ENCODE measurements at places on chromosomes 12 and 14. TPM values are rescaled to one million over a fixed set of nuclear protein-coding genes. Genes with fewer than 3 reads are reported as not detected.

STON2 gene
- not detected for total RNA-seq

DNA sequence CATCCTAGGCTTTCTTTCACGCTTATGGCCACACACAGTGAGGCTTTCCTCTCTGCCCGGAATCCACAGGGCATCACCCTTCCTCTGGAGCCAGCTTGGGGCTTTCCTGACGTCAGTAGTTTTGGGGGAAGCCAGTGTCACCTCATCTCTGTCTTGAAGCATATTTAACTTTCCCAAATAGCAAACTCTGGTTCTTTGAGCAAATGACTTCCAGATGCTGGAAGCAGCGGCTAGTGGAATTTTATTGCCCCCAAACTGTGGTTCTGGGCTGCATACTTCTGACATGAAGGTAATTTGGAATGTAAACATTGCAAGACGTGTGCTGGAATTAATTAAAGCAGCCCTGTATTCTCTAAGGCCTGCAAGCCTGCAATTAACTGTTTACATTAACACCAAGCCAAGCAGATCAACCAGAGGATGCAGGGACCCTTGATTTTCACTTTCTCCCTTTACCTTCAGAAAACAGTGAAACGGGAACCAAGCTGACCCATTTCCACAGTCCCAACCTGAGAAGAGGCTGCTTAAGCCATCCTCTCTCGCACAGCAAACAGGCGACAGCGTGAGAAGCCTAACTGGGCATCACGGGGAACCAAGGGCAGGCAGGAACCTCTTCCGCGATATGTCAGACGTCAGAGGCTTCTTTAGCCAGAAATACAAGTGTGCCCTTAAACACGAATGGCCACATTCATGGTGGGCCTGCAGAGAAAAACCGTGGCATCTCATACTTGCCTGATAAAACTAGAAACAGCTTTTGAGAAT lies 258.4 kb downstream of the CACNA1C start:
- DNase-seq, result no peak

NPAS3 gene
- not detected for total RNA-seq

DNA sequence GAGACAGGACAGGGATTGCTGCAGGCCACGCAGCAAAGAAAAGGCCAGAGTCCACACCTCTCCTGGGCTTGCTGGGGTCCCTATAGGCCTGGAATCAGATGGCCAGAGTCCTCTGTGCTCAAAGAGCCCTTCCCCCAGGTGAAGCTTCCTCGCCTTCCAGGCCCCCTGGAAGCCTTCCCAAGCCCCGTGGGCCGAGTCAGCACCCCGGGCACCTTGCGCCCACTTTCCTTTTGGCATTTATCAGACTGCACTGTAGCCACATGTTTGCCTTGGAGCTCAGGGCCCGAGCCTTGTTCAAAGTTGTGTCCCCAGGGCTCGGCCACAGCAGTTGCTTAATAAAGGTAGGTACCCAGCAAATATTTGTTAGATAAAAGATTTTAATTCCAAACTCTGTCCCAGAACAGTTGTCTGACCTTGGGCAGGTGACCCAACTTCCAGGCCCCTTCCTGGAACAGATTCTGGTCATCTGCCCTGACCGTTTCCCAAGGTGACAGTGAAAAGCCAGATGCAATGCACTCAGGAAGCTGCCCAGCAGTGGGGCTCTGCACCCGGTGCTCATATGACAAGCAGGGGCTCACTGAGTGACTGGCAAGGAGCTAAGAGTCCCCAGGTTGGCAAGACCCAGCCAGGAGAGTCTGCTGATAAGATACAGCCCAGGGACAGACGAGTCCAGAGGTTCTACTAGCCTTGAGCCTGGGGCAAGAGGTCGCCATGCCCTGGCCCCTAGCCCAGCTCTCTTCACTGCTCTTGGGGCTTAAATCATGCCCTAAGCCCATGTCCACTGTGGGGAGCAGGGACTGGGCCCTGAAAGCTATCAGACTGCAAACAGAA lies 81.2 kb downstream of the PITPNM2 start:
- no peak for DNase-seq

FOXN4 gene
- not detected for total RNA-seq

GRCh38 chr12:101759396-101760047 lies 20.3 kb upstream of the SYCP3 start:
- no peak for DNase-seq

VRTN gene
- total RNA-seq, result not detected

DNA sequence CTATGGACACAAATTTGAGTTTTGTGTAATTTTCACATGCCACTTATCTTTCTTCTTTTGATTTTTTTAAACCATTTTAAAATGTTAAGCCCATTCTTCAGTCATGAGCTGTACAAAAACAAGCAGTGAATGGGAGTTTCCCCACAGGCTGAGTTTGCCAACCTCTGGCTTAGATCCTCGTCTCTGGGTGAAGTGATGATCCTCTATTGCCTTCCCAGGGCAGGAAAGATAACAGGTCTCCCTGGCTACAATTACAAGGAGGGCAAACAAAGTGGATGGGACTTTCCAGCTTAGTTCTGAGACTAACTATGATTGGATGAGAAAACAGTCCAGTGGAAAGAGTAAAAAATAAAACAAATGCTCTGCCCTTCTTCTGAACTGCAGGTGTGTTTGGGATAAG lies 203.7 kb downstream of the SPTSSA start:
- no peak for DNase-seq

EPYC gene
- total RNA-seq, result not detected

GPR84 gene
- 1.8 TPM for total RNA-seq

TUNAR gene
- not detected for total RNA-seq

DNA sequence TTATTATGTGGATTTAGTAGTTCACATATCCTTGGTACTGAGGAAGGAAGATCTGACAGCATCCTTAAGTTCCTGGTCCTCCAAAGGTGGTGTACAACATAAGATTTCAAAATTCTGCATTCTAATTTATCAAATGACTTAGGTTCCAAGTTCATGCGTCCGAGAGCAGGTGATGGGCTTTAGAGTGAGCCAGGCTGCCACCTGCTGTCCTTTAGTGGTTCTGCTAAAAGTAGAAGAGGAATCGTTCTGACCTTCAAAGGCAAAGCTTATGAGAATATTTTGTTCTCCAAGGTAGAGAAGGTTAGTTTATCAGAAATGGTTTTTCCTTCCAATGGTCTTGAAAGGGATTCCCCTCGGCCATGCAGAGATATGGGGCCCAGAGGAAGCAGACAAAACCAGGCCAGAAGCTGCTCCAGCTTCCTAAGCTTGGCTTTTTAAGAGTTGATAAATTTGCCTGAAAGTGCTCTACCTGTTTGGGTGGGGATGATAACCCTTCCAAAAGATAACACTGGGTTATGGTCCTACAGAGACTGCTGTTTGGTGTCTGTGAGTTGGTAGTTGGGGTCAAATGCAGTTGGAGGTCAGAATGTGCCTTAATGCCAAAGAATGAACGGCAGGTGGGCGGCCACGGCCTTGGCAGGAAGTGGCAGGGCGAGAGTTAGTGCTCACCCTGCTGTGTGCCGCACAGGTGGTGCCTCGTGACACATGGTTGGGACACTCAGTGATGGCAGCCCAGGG lies 29.1 kb upstream of the LRTM2 start:
- peak; percentile 51 for DNase-seq

BDKRB2 gene
- not detected for total RNA-seq

- no peak for DNase-seq
Measured at GRCh38 chr12:51012570-51013236, 13.5 kb downstream of the SLC11A2 start.

DNA sequence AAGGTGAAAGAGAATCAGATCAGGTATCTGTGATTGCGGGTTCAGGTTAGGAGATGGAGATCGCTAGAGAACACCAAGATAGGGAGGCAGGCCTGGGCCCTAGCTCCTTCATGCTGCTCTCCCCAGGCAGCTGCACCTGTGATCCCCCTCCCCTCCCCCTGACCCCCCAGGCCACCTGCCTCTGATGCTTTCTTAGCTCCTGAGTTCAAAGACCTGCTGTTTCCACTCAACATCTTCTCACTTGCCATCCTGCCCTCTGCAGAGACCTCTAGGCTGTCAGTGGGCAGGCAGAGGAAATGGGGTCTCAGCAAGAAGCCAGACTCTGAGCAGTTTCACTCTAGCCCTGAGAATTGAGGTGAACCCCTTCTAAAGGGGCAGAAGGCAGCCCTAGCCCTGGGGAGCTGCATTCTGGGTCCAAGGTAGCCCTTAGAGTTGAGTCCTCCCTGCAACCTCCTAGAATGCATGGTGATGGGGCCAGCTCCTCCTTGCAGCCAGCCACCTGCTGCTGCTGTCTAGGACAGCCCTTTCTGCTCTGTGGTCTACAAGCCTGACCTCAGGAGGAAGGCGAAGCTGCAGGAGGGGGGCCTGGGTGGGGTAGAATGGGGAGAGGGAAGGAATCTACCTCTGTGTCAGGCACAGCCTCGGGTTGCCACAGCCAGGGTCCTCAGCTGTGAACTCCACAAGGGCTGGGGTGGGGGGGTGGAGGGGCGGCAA lies 6.4 kb upstream of the SLC48A1 start:
- no peak for DNase-seq

EFS gene
- total RNA-seq, result not detected

CLEC2A gene
- total RNA-seq, result not detected

GRCh38 chr12:51528852-51529650 lies 62.0 kb upstream of the SCN8A start:
- DNase-seq, result no peak

CLEC4C gene
- total RNA-seq, result not detected

GRCh38 chr12:31363416-31363809 lies 37.5 kb upstream of the SINHCAF start:
- DNase-seq, result no peak

- no peak for DNase-seq
Measured at GRCh38 chr12:47725893-47726292, 603 bp upstream of the ENDOU start.

DNA sequence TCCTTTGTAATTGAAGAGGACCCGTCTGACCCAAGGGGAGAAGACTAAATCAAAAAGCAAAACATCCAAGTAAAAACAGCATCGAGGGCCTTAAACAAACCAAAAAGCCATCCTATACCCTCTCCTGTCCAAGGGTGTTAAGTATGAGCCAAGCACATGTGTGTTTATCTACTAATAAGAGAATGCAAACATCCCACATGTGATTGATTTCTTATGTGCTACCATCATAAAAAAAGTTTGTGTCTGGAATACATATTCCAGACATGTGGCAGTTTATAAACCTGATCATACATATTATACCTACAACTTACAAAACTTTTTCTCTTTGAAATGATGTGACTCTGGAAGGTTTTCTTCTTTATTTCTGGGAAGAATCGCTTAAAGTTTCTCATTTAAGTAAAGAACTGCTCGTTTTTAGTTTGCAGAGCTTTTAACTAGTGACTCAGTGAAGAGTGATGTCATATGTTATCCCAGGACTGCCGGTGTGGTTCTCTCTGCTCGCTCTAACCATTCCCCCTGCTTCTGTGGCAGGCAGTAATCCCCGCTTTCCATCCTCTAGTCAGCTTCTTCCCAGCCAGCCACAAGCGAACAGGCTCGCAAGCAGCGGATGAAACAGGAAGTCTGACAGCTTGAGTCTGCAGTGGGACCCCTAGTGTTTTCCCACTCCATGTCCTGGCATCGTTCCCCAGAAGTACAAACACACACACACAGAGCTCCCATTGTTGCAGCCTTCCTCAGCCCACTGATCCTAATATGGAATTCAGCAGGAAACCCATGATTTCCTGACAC lies 431 bp upstream of the RHOJ start:
- DNase-seq, result no peak

IRF2BPL gene
- 34.8 TPM for total RNA-seq

KLHL33 gene
- total RNA-seq, result not detected

CFAP251 gene
- total RNA-seq, result 0.82 TPM

CAPZA3 gene
- not detected for total RNA-seq

GRCh38 chr12:27208414-27208750 lies 35.7 kb upstream of the STK38L start:
- no peak for DNase-seq

GALNT8 gene
- 1.2 TPM for total RNA-seq

KRT74 gene
- not detected for total RNA-seq

KCNC2 gene
- total RNA-seq, result not detected

GRCh38 chr12:67514502-67514901 lies 134.0 kb upstream of the DYRK2 start:
- DNase-seq, result no peak

GRCh38 chr14:94494085-94494484 lies 15.2 kb downstream of the SERPINA12 start:
- DNase-seq, result no peak

CNTN1 gene
- not detected for total RNA-seq

GRCh38 chr12:102551186-102551585 lies 70.8 kb upstream of the IGF1 start:
- DNase-seq, result no peak

- DNase-seq, result no peak
Measured at GRCh38 chr12:79422060-79422812, 268.5 kb downstream of the PAWR start.

- no peak for DNase-seq
Measured at GRCh38 chr12:1343422-1343821, 251.0 kb downstream of the FBXL14 start.

DNA sequence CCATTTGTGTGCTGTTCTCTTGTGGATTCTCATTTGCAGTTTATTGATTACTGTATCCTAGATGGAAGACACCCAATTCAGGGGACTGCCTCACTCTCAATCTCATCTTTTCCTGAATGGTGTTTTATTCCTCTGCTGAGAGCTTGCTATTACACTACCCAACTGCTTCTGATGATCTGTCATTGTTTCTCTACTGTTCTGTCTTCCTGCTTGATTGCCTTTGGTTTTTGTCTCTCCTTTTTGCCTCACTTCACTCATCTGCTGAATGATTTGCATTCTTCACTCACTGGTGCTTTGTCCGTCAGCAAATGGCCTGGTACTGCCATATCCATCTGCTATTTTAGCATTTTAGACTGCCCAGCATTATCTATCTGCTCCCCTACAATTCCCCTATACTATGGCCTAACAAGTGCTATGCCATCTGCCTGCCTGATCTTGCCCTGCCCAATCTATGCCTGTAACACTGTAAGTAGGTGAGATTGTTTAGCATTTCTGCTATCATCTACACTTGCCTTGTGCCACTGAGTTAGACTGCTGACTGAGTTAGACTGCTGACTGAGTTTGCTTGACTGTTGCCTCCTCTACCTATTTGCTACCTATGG lies 335.1 kb downstream of the GPHN start:
- DNase-seq, result no peak

DNA sequence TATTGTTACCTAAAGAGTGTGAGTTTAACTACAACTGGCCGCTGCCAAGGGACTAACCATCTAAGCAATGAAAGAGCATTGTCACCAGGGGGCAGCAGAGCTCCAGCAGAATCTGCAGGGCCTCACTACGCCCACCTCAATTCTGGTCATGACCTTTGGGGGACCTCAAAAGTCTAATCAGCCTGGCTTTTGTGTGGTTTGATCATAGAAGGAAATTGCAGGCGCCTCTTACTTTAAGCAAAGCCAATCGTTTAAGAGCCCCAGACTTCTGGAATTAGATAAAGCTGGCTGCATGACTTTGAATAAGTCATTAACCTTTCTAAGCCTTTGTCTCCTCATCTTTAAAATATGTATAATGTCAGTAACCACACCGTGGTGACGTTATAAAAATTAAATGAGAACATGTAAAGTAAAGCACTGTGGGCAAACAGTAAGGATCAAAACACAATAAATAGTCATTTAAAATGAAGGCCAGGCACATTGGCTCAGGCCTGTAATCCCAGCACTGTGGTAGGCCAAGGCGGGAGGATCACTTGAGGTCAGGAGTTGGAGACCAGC lies 58.6 kb downstream of the TBX3 start:
- DNase-seq, result no peak

- no peak for DNase-seq
Measured at GRCh38 chr12:34205401-34205800, 183.1 kb downstream of the ALG10 start.

RNF10 gene
- 200 TPM for total RNA-seq

Data from activated T-helper 2 cell treated with anti-CD3 and anti-CD28 coated beads, Interferon-gamma antibody, Interleukin-2, Interleukin-4, amounts not matched to agents 10 μg/mL and 5 μg/mL and 100 μg/mL, durations not matched to agents 14 hours and 24 hours and 36 hours (primary cell).